NB4 (cell line): ENCODE measurements at places on chromosomes 12 and 14.

GRCh38 chr14:99231161-99231849 is 40.7 kb downstream of the BCL11B start:
- DNase-seq: no peak

DNA sequence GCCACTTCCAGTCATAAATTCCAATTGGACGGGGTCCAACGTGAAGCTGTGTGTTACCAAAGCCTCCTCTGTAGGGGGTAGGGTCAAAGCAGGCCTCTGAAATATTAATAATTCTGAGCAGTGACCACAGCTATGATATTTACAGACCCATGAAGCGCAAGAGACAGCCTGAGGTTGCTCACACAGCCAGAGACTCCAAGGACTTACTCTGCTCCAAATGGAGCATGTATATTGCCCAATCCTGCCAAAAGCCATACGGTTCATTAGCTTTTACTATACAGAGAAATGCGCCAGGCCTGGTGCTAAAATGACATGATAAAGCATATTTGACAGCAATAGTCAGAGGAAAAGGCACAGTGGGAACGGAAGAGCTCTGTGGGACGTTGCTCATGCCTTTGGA is 151.3 kb downstream of the PAH start:
- no peak for DNase-seq

DNA sequence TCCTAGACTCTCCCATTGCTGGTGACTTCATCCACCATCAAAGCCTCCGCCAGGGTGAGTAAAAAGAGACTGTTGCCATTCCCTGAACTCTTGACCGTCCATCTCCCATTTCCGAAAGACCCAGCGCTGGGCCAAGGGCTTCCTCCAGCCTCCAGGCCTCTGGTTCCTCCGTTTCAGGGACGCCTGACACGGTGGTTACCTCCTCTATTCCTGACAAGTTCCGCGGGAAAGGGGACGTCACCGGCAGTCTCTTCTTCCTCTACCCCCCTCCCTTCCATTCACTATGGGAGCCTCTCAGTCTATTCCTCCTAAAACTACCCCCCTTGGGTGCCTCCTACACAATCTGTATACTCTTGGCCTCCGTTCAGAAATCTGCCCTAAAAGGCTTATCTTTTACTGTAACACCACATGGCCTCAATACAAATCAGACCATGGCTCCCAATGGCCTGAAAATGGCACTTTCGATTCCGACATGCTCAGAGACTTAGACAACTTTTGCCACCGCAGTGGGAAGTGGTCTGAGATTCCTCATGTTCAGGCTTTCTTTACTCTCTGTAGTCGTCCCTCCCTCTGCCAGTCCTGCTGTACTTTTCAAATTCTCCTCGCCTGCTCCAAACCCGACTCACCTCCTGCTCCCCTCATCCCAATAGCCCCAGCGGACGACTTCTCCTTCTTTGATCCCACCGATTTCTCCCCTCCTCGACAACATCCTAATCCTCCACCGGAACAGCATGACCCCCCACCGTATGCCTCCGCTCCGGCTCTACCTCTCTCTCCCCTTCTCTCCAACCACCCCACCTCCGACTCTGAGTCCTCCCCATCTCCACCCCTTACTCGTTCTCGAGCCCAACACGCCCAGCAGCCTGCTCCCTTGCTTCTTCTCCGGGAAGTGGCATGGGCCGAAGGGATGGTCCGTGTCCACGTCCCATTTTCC is 70.4 kb downstream of the MOK start:
- peak; percentile 47 for DNase-seq

- DNase-seq: no peak
These were observed 5.4 kb upstream of the ERO1A start for GRCh38 chr14:52700701-52701172.

DNA sequence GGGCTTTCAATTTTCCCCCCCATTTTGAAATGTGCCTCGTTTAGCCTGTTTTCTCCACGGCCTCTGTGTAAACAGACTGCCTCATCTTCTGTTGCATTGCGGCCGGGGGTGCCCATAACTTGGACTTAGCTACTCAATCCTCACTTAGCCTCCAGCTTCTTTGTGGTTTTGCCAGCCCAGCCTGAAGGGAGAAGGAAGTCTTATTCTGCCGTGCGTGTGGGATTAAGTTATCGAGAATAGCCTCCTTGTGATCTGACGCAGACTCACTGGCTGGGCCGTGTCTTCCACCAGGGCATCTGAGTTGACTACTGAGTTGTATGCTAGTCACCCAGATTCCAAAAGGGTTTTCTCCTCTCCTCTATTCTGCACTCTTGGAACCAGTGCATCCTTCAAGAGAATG is 8.1 kb downstream of the PRKAB1 start:
- DNase-seq: no peak

- DNase-seq: no peak
These were observed 7.2 kb downstream of the EEA1 start for GRCh38 chr12:92921877-92922276.

- peak; percentile 54 for DNase-seq
These were observed 1.1 kb upstream of the SSH1 start for GRCh38 chr12:108858311-108859074.

- no peak for DNase-seq
These were observed 37.8 kb upstream of the PTPRQ start for GRCh38 chr12:80406253-80406652.

DNA sequence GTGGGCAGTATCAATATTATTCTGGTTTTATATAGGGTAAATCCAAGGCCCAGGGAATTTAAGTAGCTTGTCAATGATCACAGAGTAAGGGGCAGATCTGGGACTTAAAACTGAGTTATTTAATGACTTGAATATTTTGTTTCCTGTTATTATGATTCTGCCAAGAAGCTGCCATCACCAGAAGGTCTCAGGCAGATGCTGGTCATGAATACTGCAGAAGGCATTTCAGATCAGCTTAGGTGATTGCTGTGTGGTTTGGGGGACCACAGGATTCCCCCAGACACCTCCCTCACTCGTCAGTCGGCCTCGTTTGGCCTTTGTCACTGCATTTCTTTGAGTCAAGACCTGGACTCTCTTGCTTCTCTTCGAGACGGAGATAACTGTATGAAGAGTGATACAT is 47.7 kb upstream of the EVL start:
- DNase-seq: no peak

GRCh38 chr14:104895207-104895785 is 29.4 kb upstream of the PLD4 start:
- DNase-seq: no peak

GRCh38 chr14:64952598-64953309 is 10.2 kb upstream of the GPX2 start:
- peak; percentile 51 for DNase-seq

DNA sequence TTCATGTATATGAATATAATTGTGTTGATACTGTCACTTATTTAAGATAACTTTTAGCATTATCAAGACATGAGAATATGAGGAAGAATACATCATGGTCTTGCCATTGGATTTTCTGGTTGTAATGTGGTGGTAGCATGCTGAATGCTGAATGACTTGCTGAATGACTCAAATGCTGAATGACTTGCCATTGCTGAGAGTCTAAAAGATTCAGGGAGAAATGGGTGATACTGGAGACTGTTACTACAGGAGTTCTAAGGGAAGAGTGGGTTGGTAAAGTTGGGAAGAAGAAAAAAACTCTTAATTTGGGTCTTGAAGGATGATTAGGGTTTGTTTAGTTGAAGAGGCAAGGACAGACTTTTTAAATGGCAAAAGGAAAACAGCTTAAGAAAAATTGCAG is 72.1 kb upstream of the MANSC4 start:
- no peak for DNase-seq

- DNase-seq: peak; percentile 70
These were observed 11.9 kb downstream of the RARG start for GRCh38 chr12:53219956-53220693.

DNA sequence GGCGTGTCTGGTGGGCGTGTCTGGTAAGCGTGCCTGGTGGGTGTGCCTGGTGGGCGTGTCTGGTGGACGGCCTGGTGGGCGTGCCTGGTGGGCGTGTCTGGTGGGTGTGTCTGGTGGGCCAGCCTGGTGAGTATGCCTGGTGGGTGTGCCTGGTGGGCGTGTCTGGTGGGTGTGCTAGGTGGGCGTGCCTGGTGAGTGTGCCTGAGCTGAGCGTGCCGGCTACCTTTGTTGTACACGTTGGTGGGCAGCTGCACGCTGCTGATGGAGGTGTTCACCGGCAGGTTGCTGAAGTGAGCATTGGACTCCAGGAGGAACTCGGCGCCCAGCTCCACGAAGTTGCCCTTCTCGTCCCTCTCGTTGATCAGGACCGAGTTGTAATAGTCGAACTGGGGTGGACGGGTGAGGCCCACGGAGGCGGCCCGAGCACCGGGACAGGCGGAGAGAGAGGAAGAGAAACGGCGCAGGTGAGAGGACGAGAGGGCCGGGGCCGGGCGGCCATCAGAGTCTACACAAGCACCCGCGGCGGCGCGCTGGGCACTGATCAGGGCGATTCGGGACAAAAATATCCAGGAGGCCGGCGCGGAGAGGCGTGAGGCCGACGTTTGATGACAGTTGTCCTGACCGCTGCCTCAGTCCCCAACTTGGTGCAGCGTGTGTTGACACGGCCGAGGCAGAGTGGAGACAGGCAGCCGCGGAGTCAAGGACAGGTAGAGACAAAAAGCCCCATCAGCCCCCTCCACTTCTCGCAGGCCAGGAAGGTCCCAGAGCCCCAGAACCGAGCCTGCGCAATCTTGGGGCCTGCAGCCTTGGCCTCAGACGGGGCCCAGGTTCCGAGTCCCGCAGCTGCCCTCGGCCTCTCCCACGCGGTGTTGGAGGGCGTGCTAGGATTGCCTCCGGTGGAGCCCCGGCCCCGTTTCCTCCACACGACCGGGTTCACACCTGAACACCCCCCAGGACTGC is 10.5 kb downstream of the CACNA2D4 start:
- no peak for DNase-seq

DNA sequence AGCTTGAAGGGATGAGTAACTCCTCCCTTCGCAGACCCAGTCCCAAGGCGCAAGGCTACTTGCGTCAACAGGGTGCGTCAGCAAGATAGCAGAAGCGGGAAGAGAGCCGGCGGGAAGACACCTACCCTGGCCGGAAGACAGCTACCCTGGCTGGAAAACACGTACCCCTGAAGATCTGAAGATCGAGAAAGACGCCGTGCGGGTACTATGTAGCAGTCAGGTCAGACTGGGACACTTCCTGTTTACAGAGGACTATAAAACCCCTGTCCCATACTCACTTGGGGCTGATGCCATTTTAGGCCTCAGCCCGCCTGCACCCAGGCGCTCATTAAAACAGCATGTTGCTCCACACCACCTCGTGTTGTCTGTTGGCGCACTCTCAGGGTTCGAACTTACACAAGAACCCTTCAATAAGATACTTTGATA is 80.9 kb downstream of the ABCD2 start:
- DNase-seq: no peak

- peak; percentile 81 for DNase-seq
These were observed at the start of gene ALDH1L2 for GRCh38 chr12:105084251-105085250. Gene ALDH1L2, minus strand, starts transcription at chr12:105084458. Its CDS starts 22 bp downstream, at chr12:105084436.

- peak; percentile 36 for DNase-seq
These were observed 274.5 kb downstream of the MED13L start for GRCh38 chr12:116002890-116003536.

- peak; percentile 49 for DNase-seq
These were observed 39.6 kb downstream of the CCDC88C start for GRCh38 chr14:91377700-91378652.

DNA sequence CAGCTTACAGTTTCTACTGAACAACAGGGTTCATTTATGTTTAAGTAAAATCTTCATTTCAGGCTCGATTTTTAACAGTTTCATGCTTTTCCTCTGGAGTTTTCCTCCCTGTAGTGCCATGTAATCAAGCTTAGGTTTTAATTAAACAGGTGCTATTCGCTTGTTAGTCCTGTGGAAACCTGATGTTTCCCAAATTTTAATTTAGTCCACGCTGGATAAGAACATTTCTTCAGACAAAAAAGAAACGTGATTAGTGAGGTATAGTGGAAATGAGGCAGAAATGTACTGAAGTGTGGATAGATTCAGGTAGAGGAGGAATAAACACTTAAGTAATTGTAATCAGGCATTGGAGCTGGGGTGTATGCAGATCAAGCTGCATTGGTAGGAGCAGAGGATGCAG is 1217.5 kb downstream of the AACS start:
- no peak for DNase-seq

DNA sequence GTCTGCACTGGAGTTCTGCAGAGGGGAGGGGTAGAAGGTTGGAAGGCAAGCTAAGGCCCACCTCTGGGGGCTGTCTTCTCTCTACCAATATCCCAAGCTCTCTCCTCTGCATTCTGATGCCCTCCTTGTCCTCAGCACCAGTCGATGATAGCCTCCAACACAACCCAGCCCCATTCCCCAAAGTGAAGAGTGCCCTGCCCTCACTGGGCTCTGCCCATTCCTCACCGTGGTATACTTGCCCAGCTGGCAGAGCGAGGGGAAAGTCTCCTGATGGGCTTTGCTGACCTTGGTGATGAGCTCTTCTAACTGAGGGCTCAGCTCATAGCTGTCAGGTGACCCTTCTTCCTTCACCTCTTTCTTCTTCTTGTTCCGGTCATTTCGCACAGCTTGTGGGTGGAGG is 7.2 kb upstream of the ITGB7 start:
- DNase-seq: no peak

DNA sequence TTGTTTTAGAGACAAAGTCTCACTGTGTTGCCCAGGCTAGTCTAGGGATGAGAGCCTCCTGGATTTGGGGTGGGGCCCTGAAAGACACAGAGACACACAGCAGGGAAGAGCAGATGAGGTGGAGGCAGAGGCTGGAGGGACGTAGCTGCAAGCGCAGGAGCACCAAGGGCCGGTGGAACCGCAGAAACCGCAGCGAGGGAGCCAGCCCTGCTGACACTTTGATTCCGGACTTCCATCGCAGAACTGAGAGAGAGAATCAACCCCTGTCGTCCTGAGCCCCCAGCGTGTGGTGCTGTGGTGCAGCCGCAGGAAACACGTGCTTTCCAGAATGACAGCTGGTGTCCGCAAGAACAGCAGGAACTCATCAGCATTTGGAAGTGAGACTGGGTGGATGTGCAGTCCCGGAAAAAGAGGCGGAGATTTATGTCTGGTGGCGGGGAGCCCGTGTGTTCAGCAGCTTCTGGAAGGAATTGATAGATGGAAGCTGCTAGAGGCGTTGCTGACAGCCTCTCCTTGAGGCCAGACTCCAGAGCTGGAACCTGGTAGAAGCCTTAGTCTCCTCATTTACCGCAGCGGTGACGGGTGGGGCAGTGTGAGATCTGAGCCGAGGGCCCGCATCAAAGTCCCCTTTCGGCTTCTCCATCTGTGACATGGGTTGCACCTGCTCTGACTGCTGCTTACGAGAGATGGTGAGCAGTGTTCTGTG is 21.9 kb upstream of the KLC1 start:
- DNase-seq: peak; percentile 97

- no peak for DNase-seq
These were observed 66.1 kb downstream of the CCDC88C start for GRCh38 chr14:91351512-91351862.

DNA sequence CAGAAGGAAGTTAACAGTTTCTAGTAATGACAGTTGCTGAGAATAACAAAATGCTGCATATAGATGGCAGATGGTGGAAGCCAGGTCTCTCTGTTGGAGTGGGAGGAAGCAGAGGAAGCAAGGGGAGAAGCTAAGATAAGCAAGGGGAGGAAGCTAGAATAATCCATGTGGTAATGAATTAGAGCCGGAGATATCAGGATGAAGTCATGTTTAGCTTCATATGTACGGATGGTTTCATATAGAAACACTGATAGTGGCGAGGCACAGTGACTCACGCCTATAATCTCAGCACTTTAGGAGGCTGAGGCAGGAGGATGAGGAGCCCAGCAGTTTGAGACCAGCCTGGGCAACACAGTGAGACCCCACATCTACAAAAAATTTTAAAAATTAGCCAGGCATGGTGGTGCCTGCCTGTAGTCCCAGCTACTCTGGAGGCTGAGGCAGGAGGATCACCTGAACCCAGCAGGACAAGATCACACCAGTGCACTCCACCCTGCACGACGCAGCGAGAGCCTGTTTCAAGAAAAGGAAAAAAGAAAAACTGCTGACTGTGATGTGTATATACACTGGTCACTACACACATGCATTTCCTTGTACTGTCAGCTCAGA is 49.2 kb downstream of the ANAPC7 start:
- peak; percentile 52 for DNase-seq
